ENCODE measurements at places on chromosomes 6 and 20.

DNA sequence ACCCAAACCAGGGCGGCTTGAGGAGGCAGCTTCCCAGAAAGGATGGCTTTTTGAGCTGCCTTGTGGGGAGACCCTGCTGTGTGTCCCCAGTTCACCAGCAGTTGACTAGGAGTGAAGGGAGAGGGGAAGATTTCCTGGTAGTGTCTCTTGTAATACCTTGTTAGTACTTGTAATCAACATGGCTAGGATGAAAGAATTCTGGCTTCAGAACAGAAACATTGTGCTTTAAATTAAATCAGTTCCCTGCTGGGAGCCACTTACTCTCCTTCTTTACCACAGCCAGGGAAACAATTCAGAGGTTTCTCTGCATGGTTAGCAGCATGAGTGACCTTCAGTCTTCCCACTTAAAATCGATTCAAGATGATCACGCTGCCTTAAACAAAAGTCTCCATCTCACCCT is 525.4 kb upstream of the ID4 start:
- no peak for DNase-seq

DNA sequence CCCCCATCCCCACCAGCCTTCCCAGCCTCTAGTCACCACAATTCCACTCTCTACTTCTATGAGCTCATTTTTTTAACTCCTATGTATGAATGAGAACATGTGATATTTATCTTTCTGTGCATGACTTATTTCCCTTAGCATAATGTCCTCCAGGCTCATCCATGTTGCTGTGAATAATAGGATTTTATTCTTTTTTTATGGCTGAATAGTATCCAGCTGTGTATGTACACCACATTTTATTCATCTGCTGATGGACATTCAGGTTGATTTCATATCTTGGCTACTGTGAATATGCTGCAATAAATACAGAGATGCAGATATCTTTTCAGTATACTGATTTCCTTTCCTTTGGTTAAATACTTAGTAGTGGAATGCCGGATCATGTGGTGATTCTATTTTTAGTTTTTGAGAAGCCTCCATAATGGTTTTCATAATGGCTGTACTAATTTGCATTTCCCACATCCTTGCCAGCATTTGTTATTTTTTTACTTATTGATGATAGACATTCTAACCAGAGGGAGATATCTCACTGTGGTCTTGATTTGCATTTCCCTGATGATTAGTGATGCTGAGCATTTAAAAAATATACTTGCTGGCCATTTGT is 194.9 kb downstream of the PACRG start:
- no peak for DNase-seq

- no peak for DNase-seq
These were observed 362.7 kb upstream of the IMPG1 start for GRCh38 chr6:76435174-76435573.

- no peak for DNase-seq
These were observed 136.1 kb downstream of the CARMIL1 start for GRCh38 chr6:25415274-25415673.

Data from HuH-7 (cell line).